ENCODE measurements at places on chromosomes 6 and 20.
A peak's percentile ranks its signal among the peaks of the same experiment; 100 is the strongest.

- no peak for DNase-seq
These were observed 39.8 kb downstream of the HLA-A start for GRCh38 chr6:29982097-29982496.

- DNase-seq = no peak
These were observed 4.5 kb downstream of the UBE2C start for GRCh38 chr20:45816951-45817350.

- no peak for DNase-seq
These were observed 80.8 kb upstream of the SLC22A16 start for GRCh38 chr6:110557199-110557598.

GRCh38 chr6:163309491-163310026 is 105.0 kb upstream of the QKI start:
- no peak for DNase-seq

DNA sequence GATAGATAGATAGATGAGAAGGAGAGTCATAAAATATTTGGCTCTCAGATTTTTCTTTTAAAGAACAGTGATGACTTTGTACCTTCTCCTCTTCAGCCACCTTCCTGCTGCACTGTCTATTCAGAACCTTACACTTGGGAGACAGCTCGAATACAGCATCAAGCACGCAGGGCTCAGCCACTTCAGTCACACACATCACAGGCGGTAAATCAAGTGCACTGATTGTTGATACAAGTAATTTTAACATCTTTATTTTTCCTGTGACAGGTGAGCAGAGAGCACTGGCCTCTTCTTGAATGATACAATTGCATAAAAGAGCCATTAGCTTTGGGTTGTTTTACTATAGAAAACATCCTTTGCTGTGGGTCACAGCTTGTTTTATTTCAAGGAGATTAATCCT is 1118.5 kb upstream of the EYS start:
- DNase-seq = no peak

DNA sequence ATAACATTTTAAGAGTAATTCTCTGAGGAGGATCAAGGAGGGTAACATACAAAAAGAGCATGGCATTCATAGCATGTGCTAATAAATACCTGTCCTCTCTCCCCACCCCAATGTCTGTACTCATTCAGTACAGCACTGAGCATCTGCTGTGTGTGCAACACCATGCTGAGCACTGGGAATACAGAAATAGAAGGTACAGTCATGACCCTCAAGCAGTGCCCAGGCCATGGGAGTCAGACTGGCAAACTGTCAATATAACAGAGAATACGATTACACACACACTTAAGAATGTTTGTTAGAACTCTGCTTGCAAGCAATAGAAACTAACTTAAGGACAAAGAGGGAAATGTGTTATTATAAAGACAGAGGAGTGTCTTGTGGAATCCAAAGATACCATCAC is 24.7 kb upstream of the ZFAND3 start:
- no peak for DNase-seq

- DNase-seq = no peak
These were observed 8.4 kb upstream of the SLC2A10 start for GRCh38 chr20:46701057-46701456.

DNA sequence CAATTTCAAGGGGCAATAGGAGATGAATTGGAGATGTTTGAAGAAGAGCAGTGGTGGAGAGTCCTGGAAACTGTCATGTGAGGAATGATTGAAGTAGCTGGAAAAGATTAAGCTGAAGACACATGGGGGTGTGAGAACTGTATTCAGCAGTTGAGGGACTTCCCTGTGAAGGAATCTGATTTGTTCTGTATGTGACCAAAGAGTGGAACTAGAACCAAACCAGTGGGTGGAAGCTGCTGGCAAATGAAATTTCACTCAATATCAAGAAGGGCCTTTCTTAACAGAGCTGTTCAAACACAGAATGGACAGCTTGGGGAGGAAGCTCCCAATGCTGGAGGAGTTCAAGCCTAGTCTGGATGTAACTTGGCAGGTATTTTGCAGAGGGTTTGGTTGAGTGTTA is 21.3 kb downstream of the SEC23B start:
- no peak for DNase-seq

- peak; percentile 92 for DNase-seq
These were observed 465.2 kb upstream of the CITED2 start for GRCh38 chr6:139839506-139840156.

DNA sequence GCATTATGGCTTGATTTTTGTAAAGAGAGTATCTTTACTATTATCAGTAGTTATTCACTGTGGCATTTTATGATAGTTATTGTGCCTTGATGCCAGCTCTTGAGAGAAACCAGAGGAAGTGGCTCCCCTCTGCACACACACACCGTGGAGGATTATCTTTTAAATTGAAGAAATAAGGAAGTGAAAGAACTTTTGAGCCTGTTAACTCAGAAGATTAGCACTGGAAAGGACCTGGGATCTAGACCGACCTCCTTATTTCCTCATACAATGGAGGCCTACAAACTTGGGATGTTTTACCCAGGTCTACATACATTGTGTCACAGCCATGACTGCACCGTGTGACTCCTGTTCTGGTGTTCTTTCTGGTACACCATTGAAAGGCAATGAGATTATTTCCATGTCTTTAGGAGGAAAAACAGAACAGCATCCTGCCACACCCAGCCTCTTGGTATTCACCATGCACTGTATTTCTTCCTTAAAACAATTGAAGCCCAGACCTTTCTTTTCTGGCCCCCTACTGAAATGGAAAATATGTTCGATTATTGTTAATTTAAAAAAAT is 40.6 kb downstream of the HECA start:
- peak; percentile 67 for DNase-seq

GRCh38 chr6:150204705-150205472 is 62.0 kb downstream of the PPP1R14C start:
- DNase-seq = no peak

- no peak for DNase-seq
These were observed 39.1 kb downstream of the EPB41L2 start for GRCh38 chr6:131023834-131024504.

- no peak for DNase-seq
These were observed 3.6 kb upstream of the HS3ST5 start for GRCh38 chr6:114346451-114346850.

GRCh38 chr6:122426597-122426996 is 27.1 kb downstream of the HSF2 start:
- DNase-seq = no peak

DNA sequence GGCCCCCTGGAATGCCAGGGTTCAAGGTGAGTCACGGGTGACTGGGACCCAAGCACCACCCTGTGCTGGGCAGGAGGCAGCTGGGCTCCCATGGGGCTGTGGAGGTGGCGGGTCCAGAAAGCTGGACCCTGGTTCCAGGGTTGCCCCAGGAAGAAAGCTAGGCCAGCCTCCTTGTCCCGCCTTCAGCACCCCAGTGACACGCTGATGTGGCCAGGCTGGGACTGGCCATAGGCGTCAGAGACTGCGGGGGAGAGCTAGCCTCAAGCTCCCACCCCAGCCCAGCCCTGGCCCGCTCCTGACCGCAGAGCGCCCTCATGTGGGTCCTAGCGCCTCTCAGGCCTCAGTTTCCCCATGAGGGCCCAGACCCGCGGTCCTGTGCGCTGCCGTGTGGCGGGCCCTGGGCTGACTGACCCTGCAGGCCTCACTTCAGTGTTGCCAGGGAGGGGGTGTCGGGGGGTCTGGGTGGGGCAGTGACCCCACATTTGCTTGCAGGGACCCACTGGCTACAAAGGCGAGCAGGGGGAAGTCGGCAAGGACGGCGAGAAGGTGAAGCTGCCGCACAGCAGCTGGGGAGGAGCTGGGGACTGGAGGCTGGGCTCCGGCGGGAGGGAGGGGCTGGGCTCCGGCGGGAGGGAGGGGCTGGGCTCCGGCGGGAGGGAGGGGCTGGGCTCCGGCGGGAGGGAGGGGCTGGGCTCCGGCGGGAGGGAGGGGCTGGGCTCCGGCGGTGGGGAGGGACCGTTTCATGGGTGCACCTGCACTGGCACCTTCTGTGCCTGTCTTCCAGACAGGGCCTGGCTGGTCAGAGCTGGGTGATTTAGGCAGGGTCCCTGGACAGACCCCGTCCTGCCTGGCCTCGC is 7.9 kb downstream of the COL9A3 start:
- DNase-seq = peak; percentile 40

GRCh38 chr6:25006565-25007001 is 70.8 kb upstream of the RIPOR2 start:
- DNase-seq = peak; percentile 93

GRCh38 chr20:4152696-4153235 is 137.4 kb upstream of the RNF24 start:
- no peak for DNase-seq

- DNase-seq = no peak
These were observed 36.2 kb upstream of the NANP start for GRCh38 chr20:25659999-25660398.

GRCh38 chr6:87116922-87117321 is 22.0 kb upstream of the CGA start:
- DNase-seq = no peak

DNA sequence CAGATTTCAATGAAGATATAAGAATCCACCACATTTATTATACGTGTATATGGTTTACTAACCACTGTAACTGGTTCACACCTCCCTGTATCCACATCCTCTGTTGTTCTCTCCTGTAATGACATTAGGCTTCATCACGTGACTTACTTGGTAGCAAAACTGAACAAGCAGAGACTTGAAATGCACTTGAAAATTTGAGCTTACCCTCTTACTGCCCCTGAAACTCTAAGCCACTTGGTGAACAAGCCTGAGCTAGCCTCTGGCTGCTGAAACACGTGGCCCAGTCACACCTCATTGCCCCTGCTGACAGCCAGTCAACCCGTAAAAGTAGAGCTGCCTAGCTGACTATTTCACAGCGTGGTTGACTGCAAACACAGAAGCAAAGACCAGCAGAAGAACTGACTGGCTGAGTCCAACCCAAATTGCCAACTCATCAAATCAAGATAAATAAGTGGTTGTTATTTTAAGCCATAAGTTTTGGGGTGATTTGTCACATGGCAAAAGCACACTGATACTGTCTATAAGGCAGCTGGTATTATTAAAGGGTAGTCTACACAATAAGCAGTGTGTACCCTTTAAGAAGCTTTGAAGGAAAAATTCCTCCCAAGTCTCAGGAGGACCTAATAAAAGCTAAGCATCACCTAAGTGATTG is 109.0 kb downstream of the RALGAPA2 start:
- DNase-seq = peak; percentile 58

- DNase-seq = no peak
These were observed 5.0 kb downstream of the WRNIP1 start for GRCh38 chr6:2770171-2770570.

DNA sequence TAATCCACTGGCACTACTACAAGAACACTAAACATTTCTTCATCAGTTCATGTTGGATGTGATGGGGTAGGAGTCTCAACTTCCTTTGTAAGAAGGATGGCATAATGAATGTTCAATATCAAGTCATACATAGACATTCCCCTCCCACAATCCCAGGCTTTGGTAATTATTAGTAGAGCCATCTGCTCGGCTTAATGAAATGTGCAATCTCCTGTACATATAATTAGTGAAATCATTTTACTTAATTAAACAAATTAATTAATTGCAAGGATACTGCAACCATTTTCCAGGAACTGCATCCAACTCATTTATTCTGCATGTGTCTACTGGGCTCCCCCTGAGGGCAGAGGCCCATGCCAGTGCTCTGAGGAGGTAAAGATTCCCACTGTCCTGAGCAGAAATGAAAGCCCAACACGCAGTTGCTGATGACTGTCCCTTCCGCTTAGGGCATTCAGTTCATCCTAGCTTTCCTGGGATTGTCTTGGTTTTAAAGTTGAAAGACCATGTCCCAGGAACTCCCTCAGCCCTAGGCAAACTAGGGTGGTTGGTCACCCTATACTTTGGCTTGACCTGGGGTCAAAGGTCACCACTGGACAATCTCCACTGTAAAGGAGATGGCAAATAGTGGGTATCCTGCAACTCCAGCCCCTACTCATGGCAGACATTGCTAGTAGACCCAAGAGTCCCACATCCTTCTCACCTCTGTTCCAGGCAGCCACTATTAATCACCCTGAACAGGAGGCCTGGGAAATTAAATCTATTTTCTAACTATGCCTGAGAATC is 109.8 kb downstream of the TRERF1 start:
- DNase-seq = no peak

GRCh38 chr6:44122801-44123200 is 4.5 kb downstream of the MRPL14 start:
- peak; percentile 50 for DNase-seq

- peak; percentile 19 for DNase-seq
These were observed 38.0 kb downstream of the KIF16B start for GRCh38 chr20:16535277-16535676.

DNA sequence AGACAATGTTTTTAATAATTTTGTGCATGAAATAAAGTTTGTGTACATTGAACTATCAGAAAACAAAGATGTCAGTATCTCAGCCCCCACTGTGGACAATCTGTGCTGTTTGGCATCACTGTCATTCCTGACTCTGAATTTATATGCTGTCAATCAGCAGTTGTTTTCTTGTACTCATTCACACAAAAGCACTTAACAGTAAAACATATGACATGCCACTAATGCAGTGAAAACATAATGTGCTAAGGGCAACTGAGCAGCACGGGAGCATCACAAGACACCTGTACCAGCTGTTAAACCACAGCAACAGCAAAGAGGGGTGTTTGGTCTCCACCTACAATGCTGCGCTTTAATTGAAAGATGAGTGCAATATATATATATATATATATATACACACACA is 647.8 kb upstream of the SLC35B3 start:
- DNase-seq = no peak

GRCh38 chr20:58017231-58017969 is 211.1 kb downstream of the ANKRD60 start:
- DNase-seq = no peak

DNA sequence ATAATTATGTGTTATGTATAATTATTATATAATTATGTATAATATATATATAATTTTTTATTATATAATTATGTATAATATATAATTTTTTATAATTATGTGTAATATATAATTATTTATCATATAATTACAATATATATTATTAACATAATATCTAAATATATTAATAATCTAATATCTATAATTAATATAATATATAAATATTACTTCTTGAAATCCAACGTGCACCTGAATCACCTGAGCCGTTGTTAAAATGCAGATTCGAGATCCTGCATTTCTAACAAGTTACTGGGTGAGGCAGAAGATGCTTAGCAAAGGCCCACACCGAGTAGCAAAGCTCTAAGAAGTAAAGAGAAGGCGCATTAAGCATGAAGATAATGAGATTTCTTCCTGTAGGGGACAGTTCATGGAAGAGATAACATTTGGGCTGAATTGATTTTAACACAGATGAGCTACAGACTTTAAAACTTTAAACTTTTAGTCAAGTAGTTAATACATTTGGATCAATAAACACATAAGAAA is 406.4 kb upstream of the PLCB4 start:
- peak; percentile 32 for DNase-seq

DNA sequence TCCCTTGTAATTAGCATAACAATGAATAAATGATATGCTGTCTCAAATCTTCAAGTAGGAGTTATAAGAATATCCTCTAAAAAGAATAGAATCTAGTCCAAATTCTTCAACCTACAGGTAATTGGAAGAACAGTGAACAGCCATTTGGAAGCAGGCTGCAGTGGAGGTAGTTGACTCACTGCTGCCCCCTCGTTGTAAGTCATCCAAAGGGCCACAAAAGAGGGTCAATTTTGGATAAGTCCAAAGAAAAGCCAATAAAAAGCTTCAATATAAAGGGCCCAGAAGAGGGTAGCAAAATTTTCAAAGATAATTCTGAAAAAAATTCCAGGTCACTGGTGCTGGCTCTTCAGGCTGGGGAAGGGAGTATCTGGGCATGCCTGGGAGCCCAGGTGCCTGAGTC is 60.8 kb upstream of the SSTR4 start:
- peak; percentile 42 for DNase-seq

Data from KBM-7 (cell line).